ENCODE measurements at places on chromosomes 12 and 14.

DNA sequence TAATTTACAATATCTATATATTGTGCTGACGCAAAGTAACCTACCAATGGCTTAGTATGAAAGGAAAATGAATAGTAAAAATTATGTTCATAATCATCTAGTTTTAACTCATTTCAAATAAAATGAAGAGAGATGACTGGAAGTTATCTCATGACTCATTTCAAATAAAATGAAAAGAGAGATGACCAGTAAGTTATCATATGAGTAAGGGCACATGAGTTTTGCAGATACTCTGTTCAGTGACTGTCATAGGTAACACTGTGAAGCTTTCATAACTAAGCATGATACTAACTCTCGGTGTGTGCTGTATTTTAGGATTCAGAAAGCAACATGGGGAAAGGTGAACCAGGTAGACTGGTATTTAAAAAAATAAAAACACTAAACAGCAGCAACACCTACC lies 364.5 kb upstream of the DIO2 start:
- DNase-seq, result no peak

GRCh38 chr12:30974746-30975500 lies 48.4 kb downstream of the TSPAN11 start:
- DNase-seq, result no peak

- DNase-seq, result no peak
Observed at GRCh38 chr12:100279607-100280244, 12.7 kb downstream of the SCYL2 start.

DNA sequence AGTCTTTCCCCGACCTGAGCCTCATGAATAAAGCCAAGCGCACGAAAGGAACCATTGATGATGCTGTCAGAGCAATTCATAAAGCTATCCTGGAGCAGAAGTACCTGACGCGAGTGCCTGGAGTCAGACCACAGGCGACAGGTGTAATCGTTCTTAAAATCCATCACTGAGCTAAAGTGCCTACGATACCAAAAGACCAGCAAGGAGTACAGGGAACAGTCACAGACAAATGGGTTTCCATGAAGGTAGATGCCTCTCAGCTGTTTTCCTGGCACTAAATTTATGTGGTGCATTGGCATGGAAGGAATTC lies 1.4 kb upstream of the PCED1B start:
- no peak for DNase-seq

- no peak for DNase-seq
Observed at GRCh38 chr12:39070775-39071174, 165.4 kb upstream of the CPNE8 start.

DNA sequence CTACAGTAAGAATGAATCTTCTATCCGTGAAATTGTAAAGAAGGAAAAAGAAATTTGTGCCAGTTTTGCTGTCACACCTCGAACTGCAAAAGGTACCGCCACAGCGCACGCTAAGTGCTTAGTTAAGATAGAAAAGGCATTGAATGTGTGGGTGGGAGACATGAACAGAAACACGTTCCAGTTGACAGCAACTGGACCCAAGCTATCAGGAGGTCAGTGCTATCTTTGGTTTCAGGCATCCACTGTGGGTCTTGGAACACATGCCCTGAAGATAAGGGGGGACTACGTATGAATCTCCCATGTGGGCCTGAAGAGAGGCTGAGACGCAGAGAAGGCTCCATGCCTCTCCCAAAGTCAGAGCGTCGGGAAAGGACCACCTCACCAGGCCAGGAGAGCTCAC lies 9.8 kb downstream of the IFFO1 start:
- no peak for DNase-seq

DNA sequence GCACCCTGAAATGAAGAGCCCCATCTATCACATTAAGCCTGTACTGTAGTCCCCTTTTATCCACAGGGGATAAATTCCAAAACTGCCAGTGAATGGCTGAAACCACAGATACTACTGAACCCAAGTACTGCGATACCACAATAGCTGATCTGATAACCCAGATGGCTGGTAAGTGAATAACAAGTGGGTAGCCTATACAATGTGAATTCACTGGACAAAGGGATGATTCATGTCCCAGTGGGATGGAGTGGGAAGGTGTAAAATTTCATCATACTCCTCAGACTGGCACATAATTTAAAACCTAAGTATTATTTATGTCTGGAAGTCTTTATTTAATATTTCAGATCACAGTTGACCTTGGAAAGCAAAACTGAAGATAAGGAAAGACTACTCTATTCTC lies 201.3 kb downstream of the GPHN start:
- no peak for DNase-seq

GRCh38 chr12:60947533-60947932 lies 1312.7 kb upstream of the USP15 start:
- DNase-seq, result no peak

DNA sequence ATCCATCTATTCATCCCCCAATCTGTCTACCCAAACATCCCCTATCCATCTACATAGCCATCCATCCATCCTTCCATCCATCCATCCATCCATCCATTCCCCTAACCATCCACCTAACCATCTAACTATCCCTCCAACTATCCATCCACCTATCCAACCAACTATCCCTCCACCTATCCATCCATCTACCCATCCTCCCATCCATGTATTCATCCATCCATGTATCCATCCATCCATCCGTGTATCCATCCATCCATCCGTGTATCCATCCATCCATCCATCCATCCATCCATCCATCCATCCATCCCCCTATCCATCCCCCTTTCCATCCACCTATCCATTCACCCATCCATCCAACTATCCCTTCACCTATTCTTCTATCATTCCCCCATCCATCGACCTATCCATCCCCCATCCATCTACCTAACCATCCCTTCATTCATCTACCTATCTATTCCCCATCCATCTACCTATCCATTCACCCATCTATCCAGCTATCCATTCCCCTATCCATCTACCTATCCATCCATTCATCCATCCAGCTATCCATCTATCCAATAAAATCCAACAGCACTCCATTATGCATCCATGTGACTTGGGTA lies 131.7 kb downstream of the VRK1 start:
- no peak for DNase-seq

GRCh38 chr14:90483571-90483974 lies 86.7 kb downstream of the CALM1 start:
- no peak for DNase-seq

DNA sequence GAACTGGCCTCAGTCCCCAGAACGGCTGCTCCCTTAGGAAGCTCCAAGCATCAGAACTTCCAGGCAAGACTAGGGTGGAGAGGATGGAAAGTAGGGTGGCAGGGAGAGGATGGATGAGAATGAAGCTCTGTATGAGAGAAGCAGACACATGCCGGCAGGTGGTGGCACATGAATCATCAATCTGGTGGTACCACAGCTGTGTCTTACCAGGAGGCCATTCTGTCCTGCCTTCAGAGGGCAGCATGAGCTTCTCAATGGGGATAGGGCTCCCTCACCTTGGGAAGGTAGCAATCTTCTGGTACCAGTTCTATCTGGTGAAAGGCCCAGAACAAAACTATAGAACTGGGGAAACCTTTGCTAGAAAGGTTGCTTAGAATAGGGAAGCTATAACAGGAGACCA lies 55.4 kb upstream of the PYGL start:
- DNase-seq, result no peak

GRCh38 chr14:60278350-60278749 lies 29.3 kb downstream of the PPM1A start:
- DNase-seq, result no peak

GRCh38 chr12:24111086-24111485 lies 161.6 kb upstream of the SOX5 start:
- DNase-seq, result no peak

DNA sequence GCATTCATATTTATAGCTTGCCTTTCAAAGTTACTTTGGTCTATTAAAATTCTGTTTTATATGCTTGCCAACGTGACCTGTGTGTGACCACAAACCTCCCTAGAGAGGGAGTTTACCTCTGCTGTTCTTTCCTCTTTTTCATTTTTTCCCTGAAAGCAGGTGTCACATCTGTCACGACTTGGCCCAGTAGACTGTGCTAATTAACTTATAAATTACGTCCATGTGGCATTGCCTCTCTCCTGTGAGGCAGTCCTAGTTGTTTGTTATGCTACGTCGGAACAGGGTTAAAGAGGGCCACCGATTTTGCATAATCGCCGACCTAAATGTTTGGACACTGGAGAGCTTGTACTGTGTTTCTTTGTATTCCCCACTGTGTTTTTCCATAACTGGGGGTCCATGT lies 343.9 kb upstream of the FLRT2 start:
- DNase-seq, result no peak

- DNase-seq, result peak; percentile 66
Observed at GRCh38 chr12:120713861-120714482, 3.7 kb downstream of the UNC119B start.

GRCh38 chr12:31440586-31440985 lies 114.6 kb upstream of the SINHCAF start:
- DNase-seq, result no peak

DNA sequence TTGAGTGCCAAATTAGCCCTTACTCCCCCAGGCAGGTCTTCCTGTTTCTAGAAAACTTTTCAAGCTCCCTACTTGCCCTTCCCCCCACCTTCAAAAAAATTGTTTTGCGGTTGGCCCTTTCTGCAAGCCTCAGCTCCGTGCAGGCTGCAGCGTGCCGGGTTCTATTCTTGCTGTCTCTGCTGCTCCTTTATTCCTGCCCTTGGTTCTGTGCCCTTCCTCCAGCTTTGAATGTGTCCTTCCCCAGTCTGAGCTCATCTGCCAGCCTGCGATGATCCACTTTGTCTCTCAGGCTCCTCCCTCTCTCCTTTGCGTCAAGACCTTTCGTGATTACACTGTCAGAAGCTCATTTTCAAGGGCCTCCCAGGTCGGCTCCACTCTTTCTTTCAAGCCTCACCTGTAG lies 98.6 kb downstream of the IRF2BPL start:
- no peak for DNase-seq

- DNase-seq, result no peak
Observed at GRCh38 chr12:52433501-52434080, 580 bp downstream of the KRT75 start.

DNA sequence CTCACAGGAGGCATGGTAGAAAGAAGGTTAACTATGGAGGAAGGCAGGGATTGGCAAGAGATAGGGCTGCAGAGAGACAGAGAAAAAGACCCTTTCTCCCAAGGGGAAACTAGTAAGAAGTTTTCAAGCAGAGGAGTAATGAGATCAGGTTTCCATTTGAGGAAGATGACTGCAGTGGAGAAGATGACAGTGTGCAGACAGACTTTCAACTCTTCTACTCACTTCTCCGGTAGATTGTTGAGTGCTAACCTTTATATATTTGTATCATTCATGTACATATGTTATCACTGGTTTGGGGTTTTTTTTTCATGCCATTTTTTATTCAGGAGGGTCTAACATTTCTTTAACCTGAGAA lies 5.9 kb upstream of the B3GNT4 start:
- DNase-seq, result no peak

DNA sequence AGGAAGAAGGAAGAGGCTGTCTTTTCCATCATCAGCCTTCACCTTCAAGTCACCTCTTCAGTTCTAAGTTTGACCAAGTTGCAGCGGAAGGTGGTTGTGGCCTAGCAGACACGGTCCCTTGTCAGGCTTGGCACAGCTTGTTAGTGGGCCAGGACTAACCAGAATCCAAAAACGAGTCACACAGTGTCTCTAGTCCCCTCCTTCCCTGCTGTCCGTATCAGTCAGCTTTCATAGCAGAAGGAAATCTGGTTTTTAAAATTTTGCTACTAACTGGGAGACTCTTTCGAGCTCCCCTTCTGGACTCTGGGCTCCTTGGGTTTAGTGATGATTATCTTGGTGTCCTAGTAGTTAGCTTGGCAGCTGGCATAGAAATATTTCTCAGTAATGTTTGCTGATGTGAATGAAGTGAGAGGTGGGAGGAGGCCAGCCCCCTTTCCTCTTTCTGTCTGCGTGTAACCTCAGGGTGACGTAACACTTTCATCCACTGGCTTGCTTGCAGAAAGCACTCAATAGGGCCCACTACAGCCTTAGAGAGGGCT lies 3.8 kb downstream of the ETV6 start:
- DNase-seq, result no peak

GRCh38 chr12:131606218-131606901 lies 104.5 kb upstream of the SFSWAP start:
- DNase-seq, result no peak

GRCh38 chr12:57461917-57462250 lies 2.3 kb downstream of the GLI1 start:
- DNase-seq, result no peak

GRCh38 chr12:66808606-66809005 lies 129.7 kb upstream of the GRIP1 start:
- DNase-seq, result no peak

DNA sequence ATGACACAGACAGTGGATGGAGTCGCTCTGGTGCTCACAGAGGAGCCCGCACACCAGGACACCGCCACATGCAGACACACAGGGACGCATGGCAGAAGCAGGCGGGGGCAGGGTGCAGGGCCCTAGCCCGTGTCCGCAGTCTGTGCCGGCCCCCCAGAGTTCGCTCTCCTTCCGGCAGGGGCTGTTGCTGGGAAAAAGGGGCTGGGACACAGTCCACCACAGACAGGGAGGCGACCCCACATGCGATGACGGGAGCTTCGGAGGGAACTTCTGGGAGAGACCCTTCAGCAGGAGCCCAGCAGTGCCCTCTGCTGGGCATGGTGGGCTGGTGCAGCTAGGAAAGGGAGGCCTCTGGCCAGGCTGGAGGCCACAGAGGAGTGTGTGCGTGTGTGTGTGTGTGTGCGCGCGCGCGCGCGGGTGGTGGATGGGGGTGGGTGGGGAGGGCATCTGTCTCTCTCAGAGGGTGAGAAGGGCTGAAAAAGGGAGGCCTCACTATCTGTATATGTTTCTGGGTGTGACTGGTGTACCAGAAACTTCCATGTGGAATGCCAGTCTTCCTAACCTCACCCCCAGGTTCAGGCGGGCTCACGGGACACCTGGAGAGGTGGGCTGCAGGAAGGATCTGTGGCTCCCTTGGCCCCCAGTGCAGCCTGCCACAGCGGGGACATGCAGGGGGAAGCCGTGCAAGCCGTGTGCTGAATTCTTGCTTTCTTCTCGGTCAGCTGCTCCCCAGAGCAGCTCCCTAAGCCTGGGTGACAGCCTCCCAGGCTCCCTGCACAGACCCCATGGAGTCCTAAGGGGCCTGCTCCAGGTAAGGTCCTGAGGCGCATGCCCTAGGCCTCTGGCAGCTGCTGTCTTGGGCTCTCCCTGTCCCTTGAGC lies 60.7 kb downstream of the PLEKHG3 start:
- DNase-seq, result no peak

GRCh38 chr14:99509871-99510555 lies 28.8 kb downstream of the CCNK start:
- no peak for DNase-seq

DNA sequence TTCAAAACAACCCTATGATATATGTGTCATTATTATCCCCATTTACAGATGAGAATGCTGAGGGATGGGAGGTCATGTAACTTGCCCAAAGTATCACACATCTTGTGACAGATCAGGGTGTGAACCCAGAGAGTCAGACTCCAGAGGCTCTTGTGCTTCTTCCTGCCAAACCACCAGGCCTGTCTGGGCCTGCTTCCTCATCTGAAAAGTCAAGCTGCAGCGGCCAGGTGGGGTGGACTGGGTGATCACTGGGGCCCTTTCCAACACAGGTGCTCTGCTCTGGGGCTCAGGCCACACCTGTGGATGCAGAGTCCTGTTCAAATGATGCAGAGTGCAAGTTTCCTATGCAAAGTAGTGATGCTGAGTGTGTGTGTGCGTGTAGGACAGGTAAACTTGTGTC lies 26.7 kb downstream of the TSPAN11 start:
- no peak for DNase-seq

- no peak for DNase-seq
Observed at GRCh38 chr14:80323038-80323665, 111.8 kb upstream of the DIO2 start.

GRCh38 chr12:98403936-98404335 lies 111.5 kb upstream of the TMPO start:
- no peak for DNase-seq

GRCh38 chr14:93543766-93544165 lies 113.0 kb downstream of the UNC79 start:
- DNase-seq, result no peak

- DNase-seq, result no peak
Observed at GRCh38 chr12:96219700-96220206, 25.6 kb downstream of the ELK3 start.

Measured in NCI-H1048 (cell line).